Fibroblast of villous mesenchyme (primary cell): ENCODE measurements at places on chromosomes 12 and 14. TPM values are rescaled to one million over a fixed set of nuclear protein-coding genes. Genes with fewer than 3 reads are reported as not detected.
A peak's percentile ranks its signal among the peaks of the same experiment; 100 is the strongest.

KRT6C gene
- total RNA-seq = not detected in 2 replicates

DNA sequence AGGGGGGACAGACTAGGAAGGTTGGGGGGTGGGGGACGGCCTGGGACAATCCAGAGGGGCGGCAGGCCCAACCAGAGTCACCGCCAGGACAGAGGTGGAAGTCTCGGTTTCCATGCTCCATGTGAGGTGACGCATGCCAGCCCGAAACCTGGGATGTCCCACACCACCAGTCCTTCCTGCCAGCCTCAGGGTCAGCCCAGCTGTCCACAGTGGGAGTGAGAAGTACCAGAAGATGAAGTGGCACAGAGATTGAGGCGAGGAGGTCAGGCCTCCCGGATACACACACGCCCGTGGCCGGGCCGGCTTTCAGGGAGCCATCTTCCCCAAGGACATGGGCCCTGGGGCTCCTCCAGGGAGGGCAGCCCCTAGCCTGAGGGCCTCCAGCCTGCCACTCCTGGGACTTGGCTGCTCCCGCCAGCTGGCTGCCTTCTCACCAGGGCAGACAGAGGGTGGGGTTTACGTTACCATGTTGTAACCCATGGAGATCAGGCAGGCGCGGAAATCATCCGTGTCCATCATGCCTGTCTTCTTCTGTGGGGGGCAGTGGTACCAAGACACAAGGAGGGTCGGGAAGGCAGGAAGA lies 85.2 kb upstream of the ZFP36L1 start:
- DNase-seq = no peak

DNA sequence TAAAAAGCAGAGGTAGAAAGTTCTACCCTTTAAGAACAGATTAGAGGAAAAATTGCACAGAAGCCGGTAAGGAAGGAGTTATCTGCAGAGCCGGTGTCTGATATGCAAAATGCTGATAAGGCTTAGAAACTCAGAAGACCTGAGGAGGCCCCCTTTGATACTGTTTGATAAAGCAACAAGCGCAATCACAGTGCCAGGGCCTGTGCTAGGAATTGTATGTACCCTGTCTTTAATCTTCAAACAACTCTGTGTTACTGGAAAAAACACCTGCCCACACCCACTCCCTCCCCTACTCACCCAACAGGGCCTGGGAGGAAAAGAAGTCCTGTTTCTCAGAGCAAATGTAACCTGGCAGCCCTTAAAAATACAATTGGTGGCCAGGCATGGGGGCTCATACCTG lies 112.7 kb upstream of the FUT8 start:
- DNase-seq = no peak

DNA sequence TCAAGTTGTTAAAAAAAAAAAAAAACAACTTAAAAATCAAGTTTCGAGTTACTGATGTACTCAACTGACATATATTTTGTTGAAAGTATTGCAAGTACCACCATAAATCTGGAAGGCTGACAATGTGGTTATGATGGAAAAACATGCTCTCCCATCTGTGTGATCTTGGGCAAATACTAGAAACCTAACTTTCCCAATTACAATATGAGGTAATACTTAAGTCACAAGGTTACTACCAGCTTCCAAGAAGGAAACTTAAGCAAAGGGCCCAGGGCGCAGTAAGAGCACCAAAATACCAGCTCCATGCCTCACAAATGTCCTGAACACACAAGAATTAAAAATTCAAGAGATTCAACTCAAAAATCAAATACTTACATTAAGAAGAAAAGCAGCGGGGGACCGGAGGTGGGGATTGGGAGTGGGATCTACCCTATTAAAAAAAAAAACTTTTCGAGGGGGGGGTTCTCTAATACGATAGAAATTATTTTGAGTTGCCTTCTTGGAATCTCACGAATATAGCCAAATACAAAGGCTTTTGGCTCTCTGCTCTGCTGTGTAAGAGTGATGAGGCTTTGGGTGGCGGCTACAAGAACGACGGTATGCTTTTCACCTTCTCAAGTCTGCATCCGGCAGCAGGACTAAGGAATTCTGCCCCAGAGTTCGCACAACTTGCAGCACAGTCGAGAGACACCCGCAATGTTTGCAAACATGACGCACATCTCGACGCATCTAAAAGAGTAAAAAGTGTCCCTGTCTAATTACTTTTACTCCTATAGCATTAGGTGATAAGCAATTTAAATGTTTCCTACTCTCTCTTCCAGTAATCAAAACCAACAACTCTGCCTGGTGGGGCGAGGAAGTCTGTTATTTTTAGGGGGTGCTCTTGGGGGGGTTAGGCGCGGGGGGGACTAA lies 1.1 kb downstream of the SAV1 start:
- DNase-seq = peak; percentile 84

DNA sequence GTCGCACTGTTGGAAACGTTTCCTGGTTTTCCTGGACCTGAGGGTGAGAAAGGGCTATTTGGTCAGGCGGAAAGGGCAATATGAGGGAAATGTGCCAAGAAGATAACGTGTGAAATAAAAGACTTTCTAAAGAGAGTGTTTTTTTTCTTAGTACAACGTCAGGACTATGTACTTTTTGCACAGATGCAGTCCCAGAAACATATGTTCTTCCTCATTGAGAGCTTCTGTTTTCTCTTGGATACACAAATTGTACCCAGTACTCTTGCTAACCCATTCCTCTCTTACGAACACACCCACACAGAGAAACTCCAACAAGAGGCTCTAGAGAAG lies 669 bp upstream of the PKP2 start:
- DNase-seq = peak; percentile 50

DNA sequence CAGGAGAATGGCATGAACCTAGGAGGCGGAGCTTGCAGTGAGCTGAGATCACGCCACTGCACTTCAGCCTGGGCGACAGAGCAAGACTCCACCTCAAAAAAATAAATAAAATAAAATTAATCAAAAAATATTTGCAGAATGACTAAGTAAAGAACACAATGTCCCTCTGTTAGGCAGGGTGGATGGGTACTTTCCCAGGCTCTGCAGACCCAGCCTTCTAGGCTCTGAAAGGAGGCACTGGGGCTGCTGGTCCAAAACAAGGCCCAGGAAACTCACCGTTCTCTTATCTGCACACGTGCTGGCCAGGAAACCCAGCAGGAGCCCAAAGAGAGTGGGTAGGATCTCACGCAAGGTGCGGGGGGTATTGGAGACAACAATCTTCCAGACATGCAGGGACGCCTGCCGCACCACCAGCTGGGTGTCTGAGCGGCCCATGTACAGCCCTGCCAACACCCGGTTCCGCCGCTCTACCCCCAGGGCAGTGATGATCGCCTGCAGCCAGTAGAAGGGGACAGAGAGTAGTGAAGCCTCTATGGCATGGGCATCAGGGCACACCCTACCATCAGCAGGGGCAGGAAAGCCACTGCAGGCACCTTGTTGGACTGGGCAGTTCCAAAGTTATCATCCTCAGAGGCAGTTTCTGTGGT lies 25.8 kb upstream of the RAB35 start:
- DNase-seq = no peak

- no peak for DNase-seq
These were observed 194.9 kb downstream of the PAH start for GRCh38 chr12:102722147-102722546.

CPNE6 gene
- not detected in 2 replicates for total RNA-seq

GRCh38 chr12:124172636-124173035 lies 122.3 kb upstream of the RFLNA start:
- no peak for DNase-seq

GRCh38 chr12:56359851-56360767 lies at the start of gene STAT2:
Gene STAT2 (minus strand): TSS chr12:56360107. CDS start chr12:56356571, 3,536 bp downstream.
- DNase-seq = peak; percentile 100

DNA sequence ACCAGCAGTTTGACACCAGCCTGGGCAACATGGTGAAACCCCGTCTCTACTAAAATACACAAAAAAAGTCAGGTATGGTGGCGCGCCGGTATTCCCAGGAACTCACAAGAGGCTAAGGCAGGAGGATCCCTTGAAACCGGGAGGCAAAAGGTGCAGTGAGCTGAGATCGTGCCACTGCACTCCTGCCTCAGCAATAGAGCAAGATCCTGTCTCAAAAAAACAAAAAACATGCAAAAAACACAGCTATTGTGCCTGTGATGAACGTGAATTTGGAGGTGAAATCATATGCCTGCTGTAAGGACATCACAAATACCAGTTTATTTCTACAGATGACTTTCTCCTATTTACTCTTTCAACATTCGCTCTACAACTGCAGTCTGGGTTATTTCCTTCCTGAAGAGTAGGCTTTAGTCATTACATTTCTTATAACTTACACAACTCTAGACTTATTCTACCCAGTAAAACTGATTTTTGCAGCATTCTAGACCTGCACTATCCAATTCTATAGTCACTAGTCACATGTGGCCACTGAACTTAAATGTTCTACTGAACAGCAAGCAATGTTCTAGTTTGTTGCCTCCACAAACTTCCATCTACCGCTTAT lies 48.3 kb downstream of the HNRNPC start:
- no peak for DNase-seq

DNA sequence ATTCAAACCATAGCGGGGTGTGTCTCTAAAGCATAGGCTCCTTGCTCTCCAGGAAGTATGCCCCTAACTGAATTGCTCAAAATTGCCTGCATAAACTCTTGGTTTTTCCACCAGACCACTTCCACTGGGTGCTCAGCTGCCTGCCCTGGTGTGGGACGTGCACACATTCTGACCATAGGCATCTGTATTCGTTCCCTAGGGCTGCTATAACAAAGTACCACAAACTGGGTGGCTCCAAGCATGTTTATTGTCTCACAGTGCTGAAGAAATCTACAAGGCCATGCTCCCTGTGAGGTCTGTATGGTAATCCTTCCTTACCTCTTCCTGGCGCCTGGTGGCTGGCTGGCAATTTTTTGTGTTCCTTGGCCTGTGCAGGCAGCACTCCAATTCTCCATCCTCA lies 16.4 kb upstream of the GALNT6 start:
- no peak for DNase-seq

INSM2 gene
- total RNA-seq = not detected in 2 replicates

DNA sequence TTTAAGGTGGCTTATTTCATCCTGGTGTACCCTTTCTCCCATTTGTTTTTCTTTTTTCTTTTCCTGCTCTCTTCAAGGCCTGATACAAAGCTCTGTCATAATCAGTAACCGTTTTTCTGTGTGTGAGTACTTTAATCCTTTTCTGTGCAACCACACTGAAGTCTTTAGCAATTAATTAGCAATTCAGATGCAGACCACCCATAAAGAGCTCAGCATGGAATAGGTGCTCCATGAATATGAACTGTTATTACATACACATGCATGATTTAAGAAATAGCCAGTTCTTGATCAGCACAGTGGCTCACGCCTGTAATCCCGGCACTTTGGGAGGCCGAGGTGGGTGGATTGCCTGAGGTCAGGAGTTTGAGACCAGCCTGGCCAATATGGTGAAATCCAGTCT lies 1386.6 kb downstream of the AACS start:
- no peak for DNase-seq

GRCh38 chr12:115898670-115899069 lies 378.8 kb downstream of the MED13L start:
- no peak for DNase-seq

DNA sequence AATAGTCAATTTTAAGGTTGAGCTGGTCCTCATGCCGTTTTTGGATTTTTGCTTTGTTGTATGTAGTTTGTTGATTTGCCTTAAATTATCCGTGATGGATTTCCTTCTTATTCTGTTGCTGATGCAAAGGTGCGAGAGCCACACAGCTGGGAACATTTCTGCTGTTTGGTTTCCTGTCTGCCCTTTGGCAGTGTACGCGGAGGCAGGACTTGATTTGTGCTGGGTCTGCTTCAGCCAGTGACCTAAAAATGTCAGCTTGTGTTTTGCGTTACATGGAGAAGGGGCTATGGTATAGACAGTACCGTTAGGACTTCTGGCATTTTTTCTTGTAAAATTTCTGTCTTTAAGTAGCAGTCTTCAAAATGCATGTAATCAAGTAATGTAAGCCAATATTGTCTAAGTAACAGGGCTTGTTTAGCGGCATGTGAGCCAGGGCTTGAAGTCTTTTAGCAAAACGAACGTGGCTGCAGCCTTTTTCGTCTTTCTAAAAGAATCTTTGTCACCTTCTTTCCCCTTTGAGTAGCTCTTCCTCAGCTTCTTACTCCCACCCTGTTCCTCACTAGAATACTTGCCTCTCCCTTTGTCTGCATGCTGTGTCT lies 18.2 kb upstream of the RD3L start:
- DNase-seq = no peak

GRCh38 chr14:102352213-102352612 lies 10.5 kb downstream of the CINP start:
- DNase-seq = no peak

GRCh38 chr12:79140711-79141110 lies 276.1 kb downstream of the SYT1 start:
- DNase-seq = no peak

PCED1B gene
- 1.7 and 3.2 TPM in 2 replicates for total RNA-seq

GRCh38 chr12:52209321-52209720 lies 17.5 kb upstream of the KRT80 start:
- no peak for DNase-seq

- DNase-seq = peak; percentile 11
These were observed 42.6 kb upstream of the REP15 start for GRCh38 chr12:27653661-27654060.

FOXM1 gene
- 16.4 and 17.7 TPM in 2 replicates for total RNA-seq

GRCh38 chr14:55813630-55814029 lies 233.6 kb downstream of the KTN1 start:
- DNase-seq = no peak

GEMIN2 gene
- 34.5 and 35.4 TPM in 2 replicates for total RNA-seq

DNA sequence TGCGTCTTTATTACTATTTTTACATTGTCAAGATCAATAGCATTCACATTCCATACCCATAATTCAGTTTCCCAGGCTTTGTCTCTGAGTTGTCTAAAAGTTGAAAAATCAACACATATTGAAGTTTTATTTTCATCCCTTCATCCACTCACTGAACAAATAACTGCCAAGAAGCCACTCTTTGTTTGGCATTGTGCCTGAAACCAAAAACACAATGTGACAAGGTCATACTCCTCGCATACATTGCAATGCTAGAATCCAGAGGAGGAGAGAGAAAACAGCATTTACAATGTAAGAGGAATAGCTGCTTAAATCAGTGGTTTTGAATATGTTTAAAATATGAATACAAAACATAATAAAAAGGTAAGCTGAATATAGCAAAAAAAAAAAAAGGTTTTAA lies 71.8 kb downstream of the CCDC60 start:
- DNase-seq = no peak

CLEC1B gene
- under 0.01 TPM in 1 of 2 replicates, not detected in the other for total RNA-seq

- peak; percentile 85 for DNase-seq
These were observed 576 bp downstream of the ERP29 start for GRCh38 chr12:112013601-112014402.

DNA sequence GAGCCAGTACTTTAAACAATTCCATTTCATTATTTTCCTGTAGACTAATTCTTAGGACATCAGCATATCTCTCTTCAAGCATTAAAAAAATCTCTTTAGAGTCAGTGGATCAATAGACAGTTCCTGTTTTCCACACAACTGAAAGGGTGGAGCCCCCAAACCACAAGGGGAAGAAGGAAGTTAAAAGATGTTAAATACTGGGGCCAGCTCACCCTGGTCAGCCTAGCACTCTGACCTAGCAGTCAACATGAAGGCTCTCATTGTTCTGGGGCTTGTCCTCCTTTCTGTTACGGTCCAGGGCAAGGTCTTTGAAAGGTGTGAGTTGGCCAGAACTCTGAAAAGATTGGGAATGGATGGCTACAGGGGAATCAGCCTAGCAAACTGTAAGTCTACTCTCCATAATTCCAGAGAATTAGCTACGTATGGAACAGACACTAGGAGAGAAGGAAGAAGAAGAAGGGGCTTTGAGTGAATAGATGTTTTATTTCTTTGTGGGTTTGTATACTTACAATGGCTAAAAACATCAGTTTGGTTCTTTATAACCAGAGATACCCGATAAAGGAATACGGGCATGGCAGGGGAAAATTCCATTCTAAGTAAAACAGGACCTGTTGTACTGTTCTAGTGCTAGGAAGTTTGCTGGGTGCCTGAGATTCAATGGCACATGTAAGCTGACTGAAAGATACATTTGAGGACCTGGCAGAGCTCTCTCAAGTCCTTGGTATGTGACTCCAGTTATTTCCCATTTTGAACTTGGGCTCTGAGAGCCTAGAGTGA lies at the start of gene LYZ:
LYZ (plus strand) TSS at position 220 of the 777 bp plus-strand sequence; CDS start at position 248, 28 bp downstream.
- no peak for DNase-seq
